ENCODE measurements at places on chromosomes 2 and 18. TPM values are rescaled to one million over a fixed set of nuclear protein-coding genes. Genes with fewer than 3 reads are reported as not detected.

GRCh38 chr2:25972049-25972823 lies 10.1 kb downstream of the KIF3C start:
- DNase-seq: no peak

- DNase-seq: no peak
Observed at GRCh38 chr2:25757906-25758305, 84.5 kb upstream of the DTNB start.

- no peak for DNase-seq
Observed at GRCh38 chr2:238859636-238860347, 11.9 kb downstream of the TWIST2 start.

DNA sequence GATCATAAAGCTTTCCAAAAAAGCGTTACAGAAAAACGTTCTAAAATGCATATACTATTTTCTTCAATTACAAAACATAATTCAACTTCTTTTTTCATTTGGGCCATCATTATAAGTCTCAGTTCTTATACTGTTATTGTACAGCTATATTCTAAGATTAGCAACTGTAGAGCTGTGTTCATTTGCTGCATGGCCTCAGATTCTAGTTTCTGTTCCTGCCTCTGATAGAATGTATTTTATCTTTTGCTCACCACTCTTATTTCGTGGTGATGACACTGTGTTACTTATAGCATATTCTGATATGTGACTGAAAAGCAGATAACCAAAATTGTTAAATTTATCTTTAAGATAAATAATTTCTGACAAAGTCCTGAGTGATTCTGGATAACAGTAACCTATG lies 67.2 kb downstream of the PTRHD1 start:
- DNase-seq: no peak

DNA sequence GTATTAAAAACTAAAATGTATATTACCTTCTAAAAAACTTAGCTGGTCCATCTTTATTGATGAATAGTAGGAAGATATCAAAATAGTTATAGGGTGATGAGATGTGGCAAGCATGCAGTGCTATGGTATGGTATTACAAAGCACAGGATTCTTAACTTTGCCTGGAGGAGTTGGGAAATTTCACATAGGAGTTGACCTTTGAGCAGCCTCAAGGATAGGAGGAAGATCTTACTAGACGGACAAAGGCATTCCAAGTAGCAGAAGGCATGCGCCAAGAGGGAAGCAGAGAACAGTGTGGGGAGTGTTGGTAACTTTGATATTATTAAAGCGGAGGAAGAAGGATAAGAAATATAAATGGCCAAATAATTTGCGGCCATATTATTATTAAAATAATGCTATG lies 60.0 kb downstream of the TTC21B start:
- DNase-seq: no peak

C2orf15 gene
- 1.9 TPM for total RNA-seq

DNA sequence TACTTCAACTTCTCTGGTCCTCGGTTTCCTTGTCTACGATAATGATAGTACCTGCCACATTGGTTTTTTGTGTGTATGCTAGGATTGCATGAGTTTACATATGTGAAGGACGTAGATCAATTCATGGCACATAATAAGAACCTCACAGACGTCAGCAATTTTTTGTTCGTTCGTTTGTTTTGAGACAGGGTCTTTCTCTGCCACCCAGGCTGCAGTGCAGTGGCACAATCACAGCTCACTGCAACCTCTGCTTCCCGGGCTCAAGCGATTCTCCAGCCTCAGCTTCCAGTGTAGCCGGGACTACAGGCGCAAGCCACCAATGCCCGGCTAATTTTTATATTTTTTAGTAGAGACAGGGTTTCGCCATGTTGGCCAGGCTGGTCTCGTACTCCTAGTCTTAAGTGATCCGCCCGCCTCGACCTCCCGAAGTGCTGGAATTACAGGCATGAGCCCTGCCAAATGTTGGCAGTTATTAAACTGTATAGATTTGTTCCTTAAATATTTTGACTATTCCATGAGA lies 756 bp upstream of the SLC35F5 start:
- DNase-seq: peak; percentile 3

GAD1 gene
- total RNA-seq: 17.8 TPM

STRN gene
- 34.1 TPM for total RNA-seq
